ENCODE measurements at places on chromosomes 1 and 21.

DNA sequence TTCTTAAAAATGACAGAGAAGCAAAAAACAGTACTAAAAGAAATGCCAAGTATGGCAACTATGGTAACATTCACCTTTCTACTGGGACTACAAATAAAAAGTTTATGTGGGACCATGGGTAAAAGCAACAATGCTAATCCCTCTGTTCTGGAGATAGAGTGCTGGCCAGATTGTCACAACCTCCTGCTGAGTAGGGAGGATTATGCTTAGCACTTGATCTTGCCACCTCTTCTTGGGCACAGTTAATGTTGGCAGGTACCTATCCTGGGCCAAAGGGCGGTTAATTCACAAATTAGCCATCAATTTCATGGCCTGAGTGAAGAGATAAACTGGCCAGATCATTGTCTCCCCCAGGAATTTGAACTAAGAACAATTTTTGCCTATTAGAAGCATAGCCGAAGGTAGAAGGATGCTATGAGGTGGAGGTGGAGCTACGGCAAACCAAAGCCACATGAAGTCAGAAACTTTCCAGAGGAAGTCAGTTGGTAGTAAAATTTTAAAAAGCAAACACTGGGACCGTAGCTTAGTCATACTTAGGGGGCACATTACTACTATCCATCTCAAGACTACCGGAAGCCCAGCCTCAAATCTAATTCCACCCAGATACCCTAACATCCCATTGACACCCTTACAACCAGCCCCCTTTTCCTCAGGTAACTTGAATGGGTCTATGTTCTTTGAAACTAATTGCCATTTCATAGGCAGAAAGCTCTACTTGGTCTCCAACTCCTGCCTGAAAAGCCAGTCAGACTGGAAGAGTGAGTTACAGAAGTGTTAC lies 2.7 kb downstream of the SCYL3 start:
- no peak for DNase-seq

DNA sequence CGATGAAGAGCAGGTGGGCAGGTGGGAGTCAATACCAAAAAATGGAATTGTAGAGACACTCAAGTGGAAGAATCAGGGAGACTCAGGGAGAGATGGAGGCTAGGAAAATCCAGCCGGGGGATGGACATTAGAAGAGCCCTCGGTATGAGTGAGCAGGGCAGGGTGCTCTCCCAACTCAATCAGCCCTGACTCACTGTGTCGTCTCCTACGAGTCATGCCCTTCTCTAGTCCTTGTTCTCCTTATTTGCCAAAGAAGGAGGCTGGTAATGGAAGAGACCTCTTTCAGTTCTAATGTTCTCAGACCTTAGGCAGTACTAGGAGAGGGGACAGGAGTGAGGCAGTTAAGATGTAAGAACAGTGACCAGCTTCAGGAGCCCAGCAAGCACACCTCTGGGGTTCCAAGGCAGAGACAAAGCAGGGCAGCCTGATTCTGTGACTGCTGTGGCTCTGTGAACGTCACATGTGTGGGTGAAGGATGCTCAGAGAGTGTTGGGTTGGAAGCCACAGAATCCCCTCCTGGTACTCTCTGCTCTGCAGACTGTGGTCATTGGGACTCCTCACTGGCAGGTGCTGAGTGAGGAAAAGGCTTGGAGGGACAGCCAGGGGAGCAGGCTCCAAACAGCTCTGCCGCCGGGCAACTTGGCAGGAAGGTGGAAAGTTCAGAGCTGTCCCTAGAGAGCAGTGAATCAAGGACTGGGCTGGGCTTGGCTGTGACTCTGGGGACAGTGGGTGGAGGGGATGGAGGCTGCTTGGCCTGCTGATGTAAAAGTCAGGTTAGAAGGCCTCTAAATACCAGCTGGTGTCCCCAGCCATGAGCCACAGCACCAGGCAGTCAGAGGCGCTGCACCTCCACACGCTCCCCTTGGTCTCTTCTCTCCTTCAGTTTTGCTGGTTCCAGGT lies 11.1 kb upstream of the GJA5 start:
- no peak for DNase-seq

DNA sequence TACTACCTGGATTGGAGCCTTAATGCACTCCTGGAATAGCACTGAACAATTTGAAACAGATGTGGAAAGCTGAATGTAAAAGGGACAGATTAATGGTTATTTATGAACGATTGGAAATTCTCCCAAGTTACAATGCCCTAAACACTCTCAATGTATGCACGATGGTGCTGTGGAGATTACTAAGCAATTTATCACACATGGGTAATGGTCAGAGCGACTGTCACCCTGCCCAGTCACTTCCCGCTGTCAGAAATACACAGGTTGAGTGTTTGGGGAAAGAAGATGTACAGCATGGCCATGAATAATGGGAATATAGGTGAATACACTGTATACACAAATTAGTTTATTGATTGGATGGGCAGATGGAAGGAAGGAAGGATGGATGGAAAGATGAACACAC lies 342.4 kb downstream of the VAV3 start:
- no peak for DNase-seq

GRCh38 chr1:58585166-58585565 lies 8.1 kb upstream of the TACSTD2 start:
- DNase-seq = no peak

DNA sequence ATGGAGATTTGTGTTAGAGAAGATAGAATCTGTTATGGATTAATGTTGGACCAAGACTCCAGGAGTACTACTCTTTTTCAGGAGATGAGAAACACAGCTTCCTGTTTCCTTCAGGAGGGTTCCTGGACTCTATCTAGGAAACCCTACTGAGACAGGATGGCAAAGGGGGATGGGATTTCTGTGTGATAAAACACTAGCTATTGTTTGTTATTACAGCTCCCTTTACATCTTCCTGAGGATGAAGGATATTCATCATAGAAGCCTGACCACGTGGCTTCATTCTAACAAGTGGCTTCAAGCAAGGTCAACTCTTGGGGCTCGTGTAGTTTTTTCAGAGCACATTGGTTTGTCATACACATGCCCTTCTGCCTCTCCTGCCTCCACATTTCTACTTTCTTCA lies 33.3 kb downstream of the RGL1 start:
- DNase-seq = no peak

- no peak for DNase-seq
These were observed 538.3 kb upstream of the PKN2 start for GRCh38 chr1:88145752-88146151.

- DNase-seq = no peak
These were observed 73.5 kb downstream of the KAZN start for GRCh38 chr1:14672005-14672404.

GRCh38 chr1:96515925-96516324 lies 205.7 kb upstream of the PTBP2 start:
- DNase-seq = no peak

DNA sequence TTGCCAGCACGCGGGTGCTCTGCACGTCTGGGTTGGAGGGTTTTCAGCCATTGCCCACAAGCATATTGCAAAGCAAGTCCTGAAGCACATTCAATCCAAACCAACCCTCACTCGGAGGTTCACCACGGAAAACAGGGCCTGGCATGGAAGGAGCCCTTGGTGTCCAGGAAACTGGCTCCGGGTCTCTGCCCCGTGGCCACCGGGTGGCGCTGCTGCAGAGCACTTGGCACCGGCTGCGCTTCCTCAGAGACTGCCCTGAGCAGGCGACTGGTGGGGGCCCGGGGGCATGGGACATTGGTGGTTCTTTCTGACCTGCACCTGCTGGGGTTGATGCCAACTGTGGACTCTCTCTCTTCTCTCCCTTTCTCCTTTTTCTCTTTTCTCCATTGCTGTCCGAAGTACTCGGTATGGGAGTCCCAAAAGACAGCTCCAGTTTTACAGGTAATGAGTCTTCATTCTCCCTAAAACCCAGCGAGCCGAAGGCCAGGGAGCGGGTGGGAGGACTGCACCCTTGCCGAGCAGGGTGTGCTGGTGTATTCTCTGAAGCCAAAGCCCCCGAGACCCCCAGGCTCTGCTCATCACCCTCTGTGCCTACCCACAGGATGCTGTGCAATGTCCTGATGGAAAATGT lies 4.1 kb upstream of the KCNAB2 start:
- DNase-seq = no peak

GRCh38 chr1:33049371-33049770 lies 12.7 kb upstream of the AK2 start:
- no peak for DNase-seq

DNA sequence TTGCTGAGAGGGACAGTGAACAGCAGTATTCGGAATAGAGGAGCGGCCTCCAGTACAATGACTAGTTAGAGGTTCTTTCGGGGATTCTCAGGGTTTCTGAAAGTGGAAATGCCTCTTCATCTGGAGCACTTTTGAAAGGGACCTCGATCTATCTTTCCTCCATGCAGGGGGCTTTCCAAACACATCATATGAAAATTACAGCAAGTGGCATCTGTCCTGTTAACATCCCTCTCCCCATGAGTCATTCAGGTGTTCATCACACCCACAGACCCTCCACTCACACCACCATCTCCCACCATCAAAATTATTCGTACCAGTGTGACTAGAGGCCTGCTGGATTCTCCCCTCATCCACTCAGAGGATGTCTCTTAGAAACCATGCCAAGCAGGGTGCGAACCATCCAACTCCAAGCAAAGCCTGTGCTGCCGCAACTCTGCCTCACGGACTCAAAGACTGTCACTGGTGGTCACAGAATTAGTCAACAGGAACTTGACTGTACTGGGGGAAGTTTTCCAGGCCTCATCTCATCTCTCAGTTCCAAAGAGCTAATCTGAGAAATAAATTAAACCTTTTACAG lies 211.1 kb downstream of the MRPL39 start:
- no peak for DNase-seq

DNA sequence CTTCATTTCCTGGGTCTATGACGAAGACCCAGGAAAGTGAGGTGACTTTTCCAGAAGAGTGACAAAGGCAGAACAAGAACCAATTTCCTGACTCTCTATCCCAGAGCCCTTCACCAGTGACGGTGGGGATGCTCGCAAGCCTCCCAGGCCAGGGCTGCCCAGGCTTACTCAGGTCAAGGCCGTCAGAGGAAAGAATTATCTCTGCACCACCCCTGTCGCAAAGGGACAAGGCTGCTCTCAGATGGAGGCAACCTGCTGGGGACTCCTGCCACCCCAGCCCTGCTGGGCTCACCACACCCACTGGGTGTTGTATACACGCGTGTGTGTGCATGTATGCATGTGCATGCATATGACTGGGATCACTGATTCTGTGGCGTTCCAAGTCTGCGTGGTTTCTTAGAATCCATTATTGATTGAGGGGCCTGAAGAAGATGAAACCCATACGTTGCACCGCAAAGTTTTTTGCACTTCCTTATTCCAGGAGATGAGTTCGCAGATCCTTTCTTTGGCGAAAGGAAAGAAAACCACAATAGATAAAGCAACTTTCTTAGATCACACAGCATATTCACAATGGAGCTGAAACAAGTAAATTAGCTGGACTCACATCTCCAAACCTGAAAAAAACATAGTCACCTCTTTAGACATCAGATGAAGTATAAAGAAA lies 255.8 kb downstream of the RHOU start:
- no peak for DNase-seq

- DNase-seq = no peak
These were observed 24.9 kb upstream of the MAP1LC3C start for GRCh38 chr1:242023805-242024204.

- no peak for DNase-seq
These were observed 7.3 kb upstream of the HUNK start for GRCh38 chr21:31865429-31865970.

DNA sequence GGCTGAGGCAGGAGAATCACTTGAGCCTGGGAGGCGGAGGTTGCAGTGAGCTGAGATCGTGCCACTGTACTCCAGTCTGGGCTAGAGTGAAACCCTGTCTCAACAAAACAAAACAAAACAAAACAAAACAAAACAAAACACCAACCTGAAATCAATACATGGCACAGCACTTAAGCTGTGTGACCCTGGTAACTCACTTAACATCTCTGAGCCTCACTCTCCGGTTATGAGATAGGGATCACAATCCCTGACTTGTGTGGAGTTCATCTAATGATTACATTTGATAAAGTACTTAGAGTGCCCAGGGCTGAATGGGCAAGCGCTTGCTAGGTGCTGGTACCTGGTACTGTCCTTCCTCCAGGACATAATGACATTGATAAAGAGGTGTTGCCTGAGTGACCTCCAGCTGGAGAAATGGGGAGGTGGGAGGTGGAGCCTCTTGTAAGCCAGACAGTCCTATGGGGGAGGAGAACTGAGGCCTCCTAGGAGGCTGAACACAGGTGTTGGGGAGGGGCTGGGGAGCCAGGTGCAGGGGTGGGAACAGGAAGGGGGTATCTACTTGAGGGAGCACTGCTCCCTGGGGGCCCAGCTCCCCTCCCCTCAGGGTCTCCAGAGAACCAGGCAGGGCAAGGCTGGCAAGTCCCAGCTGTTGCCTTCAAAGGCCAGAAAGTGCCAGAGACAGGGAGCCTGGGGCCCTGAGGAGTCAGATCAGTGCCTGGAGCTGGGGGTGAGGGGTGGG lies 17.9 kb downstream of the FOXO6 start:
- no peak for DNase-seq

DNA sequence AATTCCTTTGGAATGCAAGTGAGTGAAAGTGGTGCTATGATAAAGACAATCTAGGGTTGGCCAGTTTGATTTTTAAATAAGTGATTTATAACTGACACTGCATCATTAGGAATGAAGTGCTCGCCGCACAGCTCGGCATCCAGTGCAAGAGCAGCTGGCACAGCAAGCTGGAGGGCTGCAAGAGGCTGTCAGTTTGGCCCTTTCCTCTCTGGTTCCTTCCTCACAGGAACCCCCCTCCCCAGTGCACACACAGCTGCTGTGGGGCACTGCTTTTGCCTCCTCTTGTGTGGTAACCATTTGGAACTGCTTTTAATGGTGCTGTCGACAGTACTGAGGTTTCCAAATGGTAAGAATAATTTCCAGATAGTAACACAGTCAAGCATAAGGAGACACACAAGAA lies 10.4 kb upstream of the BCAR3 start:
- no peak for DNase-seq

- no peak for DNase-seq
These were observed 74.3 kb downstream of the LAMC1 start for GRCh38 chr1:183097438-183098051.

- DNase-seq = no peak
These were observed 11.8 kb downstream of the HTR6 start for GRCh38 chr1:19676438-19676922.

DNA sequence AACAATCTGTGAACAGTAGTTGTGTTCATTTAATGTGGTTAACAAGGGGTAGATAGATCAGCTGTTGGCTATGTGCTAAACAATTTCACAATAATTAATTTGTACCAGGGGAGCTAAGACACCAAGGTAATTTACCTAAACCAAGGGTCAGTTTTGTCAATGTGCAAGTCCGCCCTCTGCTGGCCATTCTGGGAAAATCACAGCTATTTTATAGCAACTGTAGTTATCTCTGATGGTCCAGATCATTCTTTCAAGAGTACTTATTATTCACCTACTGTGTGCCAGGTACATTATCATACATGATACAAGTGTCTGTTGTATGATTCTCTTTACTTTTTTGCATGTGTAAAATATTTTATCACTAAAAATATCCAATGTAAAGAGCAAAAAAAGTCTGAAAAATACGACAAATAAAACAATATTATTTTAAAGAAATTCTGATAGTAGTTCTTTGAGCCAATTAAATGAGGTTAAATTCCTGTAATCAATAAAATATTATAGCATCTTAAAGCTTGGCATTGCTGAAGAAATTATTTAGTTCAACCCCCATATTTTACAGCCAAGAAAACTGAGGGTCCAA lies 312.3 kb upstream of the FAM78B start:
- peak; percentile 22 for DNase-seq

All from Panc1 (cell line).